Central memory CD4-positive, alpha-beta T cell (primary cell): ENCODE measurements at places on chromosomes 5 and 9.

- no peak for DNase-seq
These were observed 985 bp upstream of the WDR38 start for GRCh38 chr9:124852121-124852828.

DNA sequence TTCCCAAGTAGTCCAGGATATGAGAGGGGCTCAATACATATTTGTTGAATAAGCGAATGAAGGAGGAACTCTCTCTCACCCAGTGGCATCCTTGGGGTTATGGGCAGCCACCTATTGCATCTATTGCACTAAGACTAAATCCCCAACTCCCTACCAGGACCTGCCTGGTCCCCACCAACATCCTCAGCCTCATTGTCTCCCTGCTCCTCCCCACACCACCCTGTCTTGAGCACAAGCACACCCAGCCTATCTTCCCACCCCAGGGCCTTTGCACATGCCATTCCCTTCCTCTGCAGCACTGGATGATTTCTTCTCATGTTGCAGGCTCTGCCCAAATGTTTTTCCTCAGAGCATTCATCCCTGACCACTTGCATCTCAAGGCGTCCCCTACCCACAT, 133.8 kb downstream of the BARX1 start:
- no peak for DNase-seq

GRCh38 chr9:91841591-91841990, 108.4 kb downstream of the ROR2 start:
- DNase-seq, result no peak

DNA sequence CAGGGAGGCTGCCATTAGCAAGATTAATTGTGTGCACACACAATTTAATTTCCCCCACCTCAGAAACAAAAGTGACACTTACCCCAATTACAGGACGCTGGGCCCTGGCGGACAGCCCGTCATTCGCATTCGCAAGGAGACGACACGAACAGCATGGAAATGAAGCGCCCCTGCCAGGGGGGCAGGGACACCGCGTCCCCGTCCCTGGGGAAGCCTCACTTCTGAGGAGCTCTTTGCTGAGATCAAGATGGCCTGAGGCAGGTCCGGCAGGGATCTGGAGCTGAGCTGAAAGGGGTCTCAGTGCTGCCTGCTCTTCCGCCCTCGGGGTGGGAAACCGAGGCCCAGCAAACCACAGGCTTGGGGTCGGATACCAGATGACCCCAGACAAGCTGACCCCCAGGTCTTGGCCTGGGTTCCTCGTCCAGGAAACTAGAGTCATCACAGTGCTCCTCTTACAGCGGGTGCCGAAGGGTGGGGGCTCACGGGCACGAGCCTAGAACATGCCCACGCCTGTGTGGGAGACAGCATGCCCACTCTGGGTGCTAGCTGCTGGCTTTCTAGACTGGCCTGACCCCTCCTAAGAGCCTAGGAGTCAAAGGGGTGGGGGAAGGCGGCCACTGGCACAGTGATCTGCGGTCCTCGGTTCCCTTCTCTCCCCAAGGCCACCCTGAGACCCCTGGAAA, 103.2 kb downstream of the VAV2 start:
- DNase-seq, result no peak

- no peak for DNase-seq
These were observed 241.6 kb downstream of the SYK start for GRCh38 chr9:91043056-91043810.
